ENCODE measurements at places on chromosomes 6 and 20.

GRCh38 chr6:22231616-22232015 is 65.2 kb downstream of the PRL start:
- DNase-seq: no peak

GRCh38 chr6:33779290-33779689 is 9.6 kb downstream of the LEMD2 start:
- DNase-seq: no peak

DNA sequence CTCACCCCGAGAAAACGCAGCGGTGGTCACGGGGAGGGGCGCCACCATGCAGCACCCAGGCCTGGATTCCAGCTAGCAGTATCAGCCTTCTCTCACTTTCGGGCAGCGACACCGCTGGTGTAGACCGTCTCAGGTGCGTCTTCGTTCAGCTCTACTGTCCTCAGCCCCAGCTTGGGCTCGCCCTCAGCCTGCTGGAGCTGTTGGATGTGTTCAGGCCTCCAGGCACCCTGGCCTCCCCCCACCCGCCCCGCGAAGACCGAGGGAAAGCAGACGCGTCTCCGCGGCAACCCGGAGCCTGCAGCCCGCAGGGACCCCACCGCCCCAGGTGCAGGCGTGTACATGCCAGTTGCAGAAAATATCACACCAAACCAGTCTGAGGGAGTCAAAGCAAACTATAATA is 60.8 kb upstream of the CARMIL1 start:
- no peak for DNase-seq

GRCh38 chr20:17699931-17700351 is at the start of gene BANF2:
Gene BANF2 (plus strand): TSS chr20:17699966. CDS start chr20:17725026, 25,060 bp downstream.
- DNase-seq: no peak

GRCh38 chr6:158999154-158999665 is 792 bp downstream of the RSPH3 start:
- DNase-seq: no peak

DNA sequence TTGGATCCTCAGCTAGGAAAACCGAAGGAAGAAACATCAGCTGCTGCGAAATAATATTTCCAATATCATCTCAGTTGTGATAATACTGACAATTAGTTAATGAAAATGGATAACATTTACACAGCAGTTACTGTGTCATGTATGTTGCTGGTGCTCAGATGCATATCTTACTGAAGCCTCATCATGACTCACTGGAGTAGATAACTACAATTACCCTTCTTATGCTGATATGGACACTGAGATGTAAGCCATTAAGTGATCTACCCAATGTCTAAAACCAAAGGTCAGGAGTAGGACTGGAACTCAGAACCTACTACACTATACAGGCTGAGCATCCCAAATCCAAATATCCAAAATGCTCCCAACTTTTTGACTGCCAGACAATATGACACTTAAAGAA is 54.7 kb upstream of the LYRM2 start:
- no peak for DNase-seq

- DNase-seq: no peak
Measured at GRCh38 chr20:45798935-45799642, 7.3 kb downstream of the DNTTIP1 start.

GRCh38 chr6:125257351-125257750 is 44.4 kb downstream of the HDDC2 start:
- DNase-seq: no peak

- DNase-seq: no peak
Measured at GRCh38 chr20:22744341-22745193, 160.2 kb upstream of the FOXA2 start.

DNA sequence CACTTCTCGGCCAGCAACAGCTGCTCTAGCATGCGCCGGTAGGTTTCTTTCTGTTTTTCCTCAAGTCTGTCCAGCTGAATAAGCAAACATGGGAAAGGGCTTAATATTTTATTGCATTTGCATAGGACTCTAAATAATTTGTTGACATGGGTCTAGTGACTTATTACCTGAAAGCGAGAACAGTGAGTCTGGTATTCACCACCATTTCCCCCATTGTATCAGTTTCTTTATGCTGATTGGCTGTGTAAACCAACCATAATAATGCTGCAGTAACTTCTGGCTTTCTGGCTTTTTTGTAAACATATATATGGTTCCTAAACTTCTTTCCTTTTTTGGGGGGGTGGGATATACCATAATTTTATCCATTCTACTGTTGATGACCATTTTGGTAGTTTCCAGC is 69.1 kb upstream of the TMEM30A start:
- DNase-seq: no peak

- DNase-seq: no peak
Measured at GRCh38 chr6:45350186-45350710, 22.1 kb downstream of the RUNX2 start.

- no peak for DNase-seq
Measured at GRCh38 chr20:43210901-43211300, 21.2 kb upstream of the PTPRT start.

DNA sequence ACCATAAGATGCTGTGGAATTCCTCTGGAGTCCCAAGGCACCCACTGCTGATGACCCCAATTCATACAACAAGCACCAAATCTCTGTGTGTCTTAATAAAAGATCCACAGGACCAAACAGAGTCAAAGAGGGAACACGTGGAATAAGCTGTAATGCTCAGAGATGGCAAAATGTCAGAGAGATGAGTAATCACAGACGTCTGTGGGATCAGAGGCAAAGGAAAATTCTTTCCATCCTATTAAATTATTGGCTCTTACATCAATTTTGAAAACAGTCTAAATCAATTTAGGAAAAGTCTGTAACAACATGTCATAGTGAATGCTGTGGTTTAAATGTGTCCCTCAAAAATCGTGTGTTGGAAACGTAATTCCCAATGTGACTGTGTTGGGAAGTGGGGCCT is 17.5 kb upstream of the SAMD3 start:
- peak; percentile 51 for DNase-seq

DNA sequence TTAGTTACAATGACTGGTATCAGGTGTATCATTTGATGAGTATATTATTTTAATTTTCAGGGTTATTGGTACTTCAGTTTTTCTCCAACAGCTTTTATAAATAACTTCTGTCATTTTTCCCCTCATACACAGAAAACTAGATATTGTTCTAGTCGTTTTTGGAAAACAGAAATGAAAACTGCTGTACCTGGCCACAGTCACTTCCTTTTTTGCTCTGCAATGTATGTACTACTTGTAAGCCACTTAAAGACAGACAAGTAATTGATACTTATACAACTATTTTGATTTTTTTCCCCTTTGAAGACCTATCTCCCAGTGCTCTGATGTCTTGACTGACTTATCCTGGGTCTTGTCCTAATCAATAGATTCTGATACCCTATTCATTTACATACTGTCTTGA is 218.6 kb upstream of the RUNX2 start:
- no peak for DNase-seq

- no peak for DNase-seq
Measured at GRCh38 chr6:128284128-128284527, 236.3 kb downstream of the PTPRK start.

GRCh38 chr6:10177704-10178103 is 237.2 kb downstream of the TFAP2A start:
- DNase-seq: no peak

GRCh38 chr6:53651205-53651763 is 14.3 kb downstream of the KLHL31 start:
- no peak for DNase-seq

- no peak for DNase-seq
Measured at GRCh38 chr6:169722362-169723199, 1.7 kb downstream of the PHF10 start.

GRCh38 chr6:110852773-110853172 is 21.8 kb upstream of the AMD1 start:
- no peak for DNase-seq

- DNase-seq: no peak
Measured at GRCh38 chr20:61015602-61016001, 236.5 kb upstream of the CDH4 start.

- DNase-seq: no peak
Measured at GRCh38 chr20:43727980-43728590, 1.3 kb upstream of the GTSF1L start.
